ENCODE measurements at places on chromosomes 11 and 22.

DNA sequence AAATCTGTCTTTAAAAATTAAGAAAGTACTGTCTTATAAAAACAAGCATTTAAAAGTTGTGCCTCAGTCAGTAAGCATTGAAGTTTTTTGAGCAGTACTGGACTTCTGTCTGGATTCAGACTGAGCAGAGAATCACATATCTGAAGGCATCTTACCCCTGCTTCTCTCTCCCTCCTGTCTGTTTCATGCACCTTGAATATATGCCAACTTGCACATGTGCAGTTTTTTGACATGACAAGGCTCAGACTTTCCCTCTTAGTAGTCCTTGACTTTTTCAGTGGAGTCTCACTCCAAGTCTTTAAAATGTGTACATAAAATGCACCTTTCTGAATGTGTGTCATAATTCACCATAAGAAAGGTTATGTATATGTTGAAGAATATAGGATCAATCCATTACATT is 19.8 kb downstream of the SPECC1L start:
- DNase-seq: no peak

GRCh38 chr11:23124996-23125395 is 264.7 kb upstream of the CCDC179 start:
- DNase-seq: no peak

GRCh38 chr22:37146051-37146385 is 3.7 kb downstream of the IL2RB start:
- DNase-seq: no peak

DNA sequence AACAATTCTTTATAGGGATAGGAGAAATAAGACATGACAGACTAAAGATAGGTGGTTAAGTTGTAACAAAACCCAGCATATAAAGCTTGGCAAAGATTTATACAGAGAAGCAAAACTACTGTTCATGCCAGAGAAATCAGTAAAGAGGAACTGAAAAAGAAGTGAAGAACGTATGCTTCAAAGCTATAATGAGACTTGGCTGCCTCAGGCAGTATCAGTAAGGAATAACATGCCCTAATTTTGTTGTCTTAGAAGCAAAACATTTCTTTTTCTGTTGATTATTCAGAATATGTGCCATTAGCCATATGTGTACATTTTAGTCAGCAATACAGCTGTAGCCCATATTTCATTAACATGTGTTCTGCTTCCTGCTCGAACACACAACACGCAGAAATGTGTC is 403.2 kb downstream of the NELL1 start:
- no peak for DNase-seq

- no peak for DNase-seq
These were observed 39.9 kb downstream of the CWC15 start for GRCh38 chr11:94933223-94934130.

All from COR-L47 (cell line).